ENCODE measurements at places on chromosomes 16 and 17.

- DNase-seq: no peak
Observed at GRCh38 chr17:8674344-8675305, 44.1 kb upstream of the MYH10 start.

DNA sequence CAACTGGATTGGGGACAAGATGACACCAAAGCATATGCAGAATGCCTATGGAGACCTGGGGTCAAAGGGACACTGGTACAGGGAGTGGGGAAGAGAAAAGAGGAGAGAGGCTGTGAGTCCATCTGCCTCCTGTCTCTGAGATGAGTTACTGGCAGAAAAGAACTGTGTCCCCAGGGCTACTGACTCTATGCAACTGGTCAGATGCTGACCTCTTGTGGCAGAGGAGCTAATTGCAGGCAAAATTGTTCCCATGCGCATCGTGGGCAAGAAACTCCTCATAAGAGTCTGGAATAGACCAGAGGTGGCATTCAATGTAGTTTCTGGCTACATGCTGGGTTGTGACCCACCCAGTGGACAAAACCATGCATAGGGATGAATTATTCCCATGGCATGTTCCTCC, 26.1 kb upstream of the MLKL start:
- no peak for DNase-seq

- DNase-seq: no peak
Observed at GRCh38 chr16:84042879-84043485, 387 bp upstream of the SLC38A8 start.

DNA sequence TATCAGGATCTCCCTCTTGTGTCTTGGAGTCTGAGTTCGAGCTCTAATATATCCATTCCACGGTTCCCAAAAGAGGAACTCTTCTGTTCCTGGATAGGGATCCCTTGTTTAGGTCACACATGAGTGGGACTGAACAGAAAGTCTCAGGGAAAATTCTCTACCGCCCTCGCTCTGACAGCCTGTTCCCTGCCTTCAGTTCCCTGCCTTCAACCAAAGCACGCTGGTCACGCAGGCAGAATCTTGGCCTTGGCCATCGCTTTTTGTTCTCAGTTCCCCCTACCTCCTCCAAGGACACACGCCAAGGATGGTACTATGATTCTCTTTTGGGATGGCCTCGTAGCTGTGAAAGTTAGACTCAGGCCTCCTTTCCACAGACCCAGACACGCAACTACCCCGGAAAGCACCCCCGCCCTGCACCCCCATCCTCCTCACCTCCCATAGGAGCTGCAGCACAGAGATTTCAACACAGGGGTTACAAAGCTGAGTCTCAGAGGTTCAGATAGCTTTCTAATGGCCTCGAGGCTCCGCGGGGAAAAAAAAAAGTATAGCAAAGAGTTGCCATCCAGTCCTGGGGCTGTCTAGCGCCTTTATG, 1.5 kb upstream of the SHISA6 start:
- no peak for DNase-seq

DNA sequence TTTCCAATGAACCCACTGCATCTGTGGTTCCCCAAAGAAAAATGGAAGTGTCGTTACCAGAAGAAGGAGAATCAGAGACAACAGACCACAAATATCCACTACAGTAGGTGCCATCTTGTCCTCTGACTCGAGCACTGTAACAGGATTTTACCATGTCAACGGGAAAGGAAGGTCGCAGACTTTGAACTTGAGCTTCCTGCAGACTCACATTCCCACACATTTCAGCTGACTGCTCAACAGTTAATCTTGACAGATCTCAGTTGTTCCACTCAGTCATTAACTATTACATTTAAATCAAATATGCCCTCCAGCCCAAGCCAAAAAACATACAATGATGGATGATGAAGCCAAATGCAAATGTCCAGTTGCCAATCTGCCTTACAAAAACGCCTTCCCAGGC, 37.0 kb downstream of the GAS7 start:
- no peak for DNase-seq

DNA sequence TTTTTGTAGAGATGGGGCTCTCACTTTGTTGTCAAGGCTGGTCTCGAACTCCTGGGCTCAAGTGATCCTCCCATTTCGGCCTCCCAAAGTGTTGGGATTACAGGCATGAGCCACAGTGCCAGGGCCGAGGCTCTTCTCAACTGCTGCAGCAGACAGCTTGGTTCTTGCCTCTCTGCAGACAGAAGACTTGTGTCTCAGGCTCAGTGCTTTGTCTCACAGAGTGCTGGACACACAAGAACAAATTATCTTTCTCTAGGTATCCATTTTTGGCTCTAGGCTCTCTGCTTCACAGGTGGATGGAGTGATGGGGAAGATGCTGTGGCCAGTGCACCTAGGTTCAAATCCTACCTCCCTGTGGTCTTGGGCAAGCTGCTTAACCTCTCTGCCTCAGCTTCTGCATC, 80.8 kb upstream of the RNU2-1 start:
- no peak for DNase-seq

DNA sequence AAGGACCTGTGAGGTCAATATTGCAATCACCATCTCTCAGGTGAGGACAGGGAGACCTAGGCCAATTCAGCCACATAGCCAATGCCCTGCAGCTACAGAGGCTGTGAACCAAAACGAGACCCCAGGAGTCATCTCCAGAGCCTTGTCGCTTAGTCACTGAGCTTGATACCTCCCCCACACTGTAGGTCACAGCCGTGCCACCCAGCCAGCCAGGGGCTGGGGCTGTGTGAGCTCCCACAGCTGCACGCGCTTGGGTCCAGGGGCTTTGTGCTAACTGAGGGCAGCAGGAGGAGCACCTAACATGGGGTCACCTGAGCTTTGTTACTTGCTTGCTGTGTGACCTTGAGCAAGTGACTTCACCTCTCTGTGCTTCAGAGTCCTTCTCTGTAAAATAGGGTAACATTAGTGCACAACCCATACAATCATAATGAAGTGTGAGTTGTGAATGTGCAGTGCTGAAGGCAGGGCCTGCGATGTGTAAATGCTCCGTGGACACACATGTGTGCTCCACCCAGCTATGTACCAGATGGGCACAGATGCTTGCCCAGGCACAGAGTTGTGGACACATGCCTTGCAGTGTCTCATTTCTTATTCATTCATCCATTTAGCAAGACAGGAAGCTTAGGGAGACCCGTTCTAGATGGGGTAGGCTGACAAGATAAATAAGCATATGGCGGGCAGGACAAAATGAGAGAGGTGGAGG, 25.9 kb downstream of the SBK1 start:
- DNase-seq: no peak

DNA sequence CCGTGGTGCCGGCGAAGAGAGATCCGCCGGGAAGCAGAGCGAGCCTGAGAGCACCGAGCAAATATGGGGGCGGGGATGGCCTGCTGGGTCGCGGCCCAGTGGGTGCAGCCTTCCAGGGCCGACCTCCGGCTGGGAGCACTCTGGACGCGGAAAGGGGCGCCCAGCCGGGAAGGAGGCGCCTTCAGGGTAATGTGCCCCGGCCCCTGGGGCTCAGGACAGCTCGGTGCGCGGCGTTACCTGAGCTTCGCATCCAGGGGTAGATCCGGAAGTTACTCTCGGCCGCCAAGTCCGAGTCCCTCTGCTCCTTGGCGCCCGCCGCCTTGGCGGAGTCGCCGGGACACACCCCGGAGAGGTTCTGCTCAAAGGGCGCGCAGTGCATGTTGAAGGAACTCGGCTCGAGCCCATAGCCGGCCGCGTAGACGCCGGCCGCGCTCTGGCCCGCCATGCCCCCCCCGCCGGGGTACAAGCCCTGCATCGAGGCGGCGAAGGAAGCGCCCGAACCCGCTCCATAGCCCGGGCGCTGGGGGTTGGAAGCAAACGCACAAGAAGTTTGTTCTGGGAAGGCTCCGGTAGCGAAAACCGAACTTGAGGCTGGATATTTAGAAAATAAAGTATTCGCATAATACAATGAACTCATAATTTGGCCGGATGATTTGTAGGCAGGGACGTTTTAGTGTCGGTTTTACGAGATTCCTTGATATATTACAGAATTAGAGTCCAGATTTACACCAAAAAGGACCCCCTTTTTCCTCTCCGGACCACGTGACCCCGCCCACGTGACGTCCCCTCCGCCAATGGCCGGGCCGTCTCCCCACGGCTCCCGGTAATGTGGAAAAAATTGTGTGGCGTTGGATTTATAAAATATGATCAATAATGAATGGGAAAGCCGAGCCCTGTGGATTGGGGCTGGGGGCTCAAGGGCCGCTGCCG, at the start of gene HOXB7:
Gene HOXB7 (minus strand): TSS at position 736 of the 930 bp plus-strand sequence. CDS start 99 bp downstream, at position 637.
- DNase-seq: no peak

- DNase-seq: no peak
Observed at GRCh38 chr17:2239170-2239551, 64.4 kb downstream of the SMG6 start.

DNA sequence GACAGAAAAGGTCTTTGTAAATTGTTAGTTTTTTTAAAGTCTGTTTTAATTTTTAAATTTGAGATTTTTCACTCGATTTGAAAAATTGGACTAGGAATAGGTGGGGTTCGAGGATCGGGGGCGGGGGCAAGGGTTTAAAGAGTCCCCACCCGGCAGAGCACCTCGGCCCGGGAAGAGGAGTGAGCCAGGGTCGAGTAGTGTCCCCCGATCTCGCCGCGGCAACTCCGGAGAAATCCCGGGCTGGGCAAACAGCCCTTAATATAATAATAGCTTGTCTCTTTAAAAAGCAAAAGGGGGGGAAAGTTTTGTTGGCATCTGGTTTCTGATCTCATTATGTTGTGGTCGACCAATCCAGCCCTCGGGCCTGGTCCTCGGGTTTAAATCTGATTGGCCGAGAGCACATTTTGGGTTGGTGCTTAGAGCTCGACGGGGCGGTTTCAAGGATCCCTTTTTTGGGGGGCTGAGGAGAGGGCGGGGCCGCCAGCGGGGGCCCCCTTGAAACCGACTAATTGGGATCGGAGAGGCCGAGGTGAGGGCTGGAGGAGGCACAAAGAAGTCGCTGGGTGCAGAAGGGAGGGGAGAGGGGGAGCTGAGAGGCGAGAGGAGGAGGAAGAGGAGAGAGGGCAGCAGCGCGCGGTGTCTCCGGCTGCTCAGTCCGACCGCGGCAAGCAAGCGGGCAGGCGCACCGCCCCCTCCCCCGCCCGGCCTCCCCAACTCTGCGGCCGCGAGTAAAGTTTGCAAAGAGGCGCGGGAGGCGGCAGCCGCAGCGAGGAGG, at the start of gene FZD2:
Gene FZD2 (plus strand): TSS at position 653 of the 775 bp plus-strand sequence. CDS start 205 bp downstream, outside the sequence.
- no peak for DNase-seq

All from Panc1 (cell line).